ENCODE measurements at places on chromosomes 12 and 14.
A peak's percentile ranks its signal among the peaks of the same experiment; 100 is the strongest.

DNA sequence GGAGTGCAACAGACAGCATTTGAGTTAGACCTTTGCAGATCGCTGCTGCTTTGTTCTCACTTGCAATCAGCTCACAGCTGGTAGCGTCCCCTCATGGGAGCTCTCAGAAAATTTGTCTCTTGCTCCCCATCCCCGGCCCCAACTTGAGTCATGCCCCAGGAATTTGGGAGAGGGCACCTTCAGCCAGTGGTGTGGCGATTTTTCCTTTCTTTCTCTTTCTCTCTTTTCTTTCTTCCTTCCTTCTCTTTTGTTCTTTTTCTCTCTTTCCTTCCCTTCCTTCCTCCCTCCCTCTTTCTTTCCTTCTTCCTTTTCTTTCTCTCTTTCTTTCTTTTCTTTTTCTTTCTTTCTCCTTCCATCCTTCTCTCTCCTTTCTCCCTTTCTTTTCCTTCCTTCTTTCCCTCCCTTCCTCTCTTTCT lies 34.2 kb upstream of the MAP1LC3B2 start:
- DNase-seq, result no peak

- no peak for DNase-seq
Measured at GRCh38 chr12:92365836-92366235, 220.2 kb upstream of the BTG1 start.

DNA sequence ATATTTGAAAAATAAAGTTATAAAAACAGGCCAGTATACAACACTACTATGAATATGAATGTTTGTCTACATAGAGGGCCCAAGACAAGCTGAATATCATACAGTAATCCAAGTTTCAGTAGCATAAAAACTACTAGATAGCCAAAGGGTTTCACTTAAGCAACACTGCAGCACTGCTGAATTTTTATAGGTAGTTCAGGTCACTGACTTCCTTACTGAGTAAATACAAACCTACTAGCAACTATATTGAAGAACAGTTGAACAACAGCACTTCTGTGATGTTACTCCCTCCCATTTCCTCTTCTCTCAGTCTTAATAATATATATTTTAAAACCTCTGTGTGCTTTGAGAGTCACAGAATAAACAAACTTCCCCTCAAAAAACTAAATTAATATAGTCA lies 42.7 kb downstream of the GTF2A1 start:
- DNase-seq, result no peak

GRCh38 chr12:4044101-4044500 lies 170.9 kb upstream of the PARP11 start:
- DNase-seq, result no peak

DNA sequence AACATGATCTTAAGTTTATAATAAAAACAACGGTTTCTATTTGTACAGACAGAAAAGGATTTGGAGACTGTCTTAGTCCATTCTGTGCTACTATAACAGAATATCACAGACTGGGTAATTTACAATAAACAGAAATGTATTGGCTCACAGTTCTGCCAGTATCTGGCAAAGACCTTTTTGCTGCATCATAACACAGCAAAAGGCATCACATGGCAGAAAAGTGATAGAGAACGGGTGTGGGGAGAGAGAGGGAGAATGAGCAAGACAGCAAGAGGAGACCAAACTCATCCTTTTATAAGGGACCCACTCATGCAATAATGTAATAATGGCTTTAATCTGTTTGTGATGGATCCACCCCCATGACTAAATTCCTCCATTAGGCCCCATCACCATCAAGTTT lies 17.0 kb upstream of the NUDT4 start:
- DNase-seq, result no peak

DNA sequence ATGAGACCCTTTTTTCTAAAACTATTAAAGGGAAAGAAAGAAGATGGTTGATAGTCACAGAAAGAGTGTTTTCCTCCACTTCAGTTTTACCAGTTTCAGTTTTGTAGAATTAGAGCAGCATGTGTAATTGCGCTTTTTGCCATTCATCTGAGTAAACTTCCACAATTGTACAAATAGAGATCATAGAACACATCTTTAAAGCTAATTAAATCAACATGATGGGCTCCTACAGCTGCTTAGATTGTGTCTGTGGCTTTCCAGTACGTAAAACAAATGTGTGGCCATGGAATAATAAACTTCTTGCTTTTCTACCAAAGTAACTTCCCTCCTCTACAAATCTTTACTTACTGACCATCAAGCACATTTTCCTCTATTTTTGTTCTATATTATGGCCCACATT lies 84.2 kb upstream of the LRIG3 start:
- no peak for DNase-seq

- DNase-seq, result no peak
Measured at GRCh38 chr12:125902991-125903390, 837.8 kb downstream of the AACS start.

DNA sequence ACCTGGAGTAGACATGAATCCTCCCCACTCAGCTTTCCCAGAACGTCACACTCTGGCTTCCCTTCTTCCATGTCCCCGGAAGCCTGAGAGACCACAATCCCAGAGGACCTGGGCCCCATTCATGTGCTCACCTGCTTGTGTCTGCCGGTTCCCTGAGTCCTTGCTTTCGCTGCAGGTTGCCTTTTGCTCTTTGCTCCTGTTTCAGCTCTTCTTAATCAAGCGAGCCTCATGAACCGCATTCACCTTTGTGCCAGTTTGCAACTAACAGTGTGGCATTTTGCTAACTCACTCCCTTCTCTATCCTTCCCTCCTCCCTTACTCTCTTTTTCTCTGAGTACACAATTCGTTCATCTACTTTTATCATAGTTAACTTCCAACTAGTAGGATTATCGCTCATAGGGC lies 23.1 kb downstream of the ENTPD5 start:
- DNase-seq, result no peak

- DNase-seq, result no peak
Measured at GRCh38 chr14:89332031-89332430, 85.0 kb downstream of the FOXN3 start.

DNA sequence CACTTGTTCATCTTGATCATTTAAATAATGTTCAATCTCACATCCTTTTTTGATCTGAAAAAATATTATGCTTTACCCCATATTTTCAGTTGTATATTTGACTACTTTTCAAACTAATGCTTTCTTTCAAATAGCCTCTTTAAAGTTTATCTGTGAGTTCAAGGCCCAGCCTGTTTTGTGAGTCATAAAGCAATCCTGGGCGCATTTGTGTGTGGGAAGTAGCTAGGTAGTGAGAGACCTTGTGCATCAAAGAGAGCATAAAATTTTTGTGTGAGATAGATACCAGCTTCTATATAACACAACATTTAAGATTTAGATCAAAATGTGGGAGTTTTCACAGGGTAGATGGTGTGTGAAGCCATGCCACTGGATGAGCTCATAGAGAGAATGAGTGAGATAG lies 405.6 kb downstream of the NAV3 start:
- no peak for DNase-seq

DNA sequence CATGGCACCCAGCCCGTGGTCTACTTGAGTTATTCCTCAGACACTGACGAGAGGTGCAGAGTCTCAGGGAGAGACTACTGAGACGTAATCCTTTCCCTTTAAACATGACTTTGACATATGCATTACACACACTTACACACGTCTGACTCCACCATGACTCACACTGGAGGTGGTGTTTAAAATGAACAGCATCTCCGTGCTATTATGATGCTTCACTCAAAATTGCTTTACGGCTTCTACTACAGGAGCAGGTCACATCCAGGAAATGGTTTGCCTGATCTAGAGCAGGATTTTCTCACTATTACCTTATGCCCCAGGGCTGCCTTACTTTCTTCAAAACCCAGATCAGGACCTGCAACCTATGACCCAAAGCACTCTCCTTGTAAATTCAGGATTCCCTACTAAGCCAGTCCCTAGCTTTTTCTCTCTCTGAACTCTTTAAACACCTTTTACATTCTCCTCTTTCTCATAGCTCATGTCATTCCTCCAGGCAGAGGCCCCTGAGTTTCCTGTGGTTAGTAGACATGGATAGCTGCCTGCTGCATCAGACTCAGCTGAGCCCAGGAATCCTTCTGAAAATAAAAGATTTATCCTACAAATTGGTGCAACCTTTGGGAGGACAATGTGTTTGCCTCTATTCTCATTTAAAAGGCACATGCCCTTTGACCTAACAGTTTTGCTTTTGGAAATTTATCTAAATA lies 31.2 kb downstream of the TMCC3 start:
- DNase-seq, result peak; percentile 4

DNA sequence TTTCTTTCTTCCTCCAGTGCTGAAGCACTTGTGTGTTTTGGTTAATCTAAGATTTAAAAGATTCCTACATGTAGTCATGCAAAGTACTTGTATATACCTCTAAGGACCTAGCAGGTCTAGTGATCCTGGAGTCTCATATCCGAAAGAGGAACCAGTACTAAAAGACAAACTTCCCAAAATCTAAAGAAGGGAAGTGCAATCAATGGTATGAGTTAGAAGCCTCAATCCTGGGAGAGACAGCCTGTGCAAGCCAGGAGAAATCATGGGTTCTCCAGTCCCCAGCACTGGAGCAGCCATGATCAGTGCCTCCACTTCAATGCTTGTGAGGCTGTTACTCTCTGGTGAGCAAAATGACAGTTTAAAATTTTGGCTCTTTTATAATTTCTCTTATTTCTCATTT lies 277.4 kb downstream of the DAD1 start:
- DNase-seq, result no peak

GRCh38 chr12:39993268-39993667 lies 112.6 kb downstream of the SLC2A13 start:
- DNase-seq, result no peak

GRCh38 chr12:105705765-105706164 lies 375.3 kb downstream of the C12orf75 start:
- DNase-seq, result no peak

DNA sequence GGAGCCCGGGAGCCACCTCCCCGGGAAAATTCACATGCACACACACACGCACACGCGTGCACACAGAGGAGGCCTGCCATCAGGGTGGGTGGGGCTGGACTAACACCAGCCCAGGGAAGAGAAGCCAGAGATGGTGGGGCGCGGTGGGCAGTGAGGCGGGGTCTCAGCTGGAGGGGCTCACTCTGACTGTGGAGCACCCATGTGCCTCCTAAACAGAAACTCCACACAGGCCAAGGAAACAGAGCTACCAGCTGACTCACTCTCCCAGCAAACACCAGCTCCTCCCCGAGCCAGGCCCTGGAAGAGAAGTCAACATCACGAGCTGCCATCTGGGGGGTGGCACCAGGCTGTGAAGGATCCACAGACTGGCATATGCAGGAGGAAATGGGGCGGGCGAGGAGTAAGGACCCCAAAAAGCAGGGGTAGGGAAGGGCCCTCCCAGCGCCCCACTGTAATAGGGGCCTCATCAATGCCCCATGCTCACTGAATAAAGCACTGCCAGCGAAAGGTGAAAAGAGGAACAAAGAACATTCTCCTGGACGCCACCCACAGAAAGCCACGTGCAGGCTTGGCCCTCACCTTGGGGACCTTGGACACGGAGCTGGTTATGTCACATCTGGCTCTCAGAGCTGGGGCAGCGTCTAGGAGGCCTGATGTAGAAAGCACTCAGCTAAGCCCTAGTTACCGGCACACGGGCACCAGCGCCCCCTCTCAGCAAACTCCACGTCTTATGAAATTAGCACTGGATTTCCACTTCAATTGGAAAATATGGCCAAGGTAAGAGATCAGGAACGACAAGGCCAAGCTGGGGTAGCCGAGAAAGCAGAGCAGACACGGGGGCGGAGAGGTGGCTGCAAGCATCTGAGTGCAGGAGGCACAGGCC lies 8.4 kb upstream of the INF2 start:
- no peak for DNase-seq

- DNase-seq, result no peak
Measured at GRCh38 chr12:94874518-94875302, 128.8 kb downstream of the NDUFA12 start.

DNA sequence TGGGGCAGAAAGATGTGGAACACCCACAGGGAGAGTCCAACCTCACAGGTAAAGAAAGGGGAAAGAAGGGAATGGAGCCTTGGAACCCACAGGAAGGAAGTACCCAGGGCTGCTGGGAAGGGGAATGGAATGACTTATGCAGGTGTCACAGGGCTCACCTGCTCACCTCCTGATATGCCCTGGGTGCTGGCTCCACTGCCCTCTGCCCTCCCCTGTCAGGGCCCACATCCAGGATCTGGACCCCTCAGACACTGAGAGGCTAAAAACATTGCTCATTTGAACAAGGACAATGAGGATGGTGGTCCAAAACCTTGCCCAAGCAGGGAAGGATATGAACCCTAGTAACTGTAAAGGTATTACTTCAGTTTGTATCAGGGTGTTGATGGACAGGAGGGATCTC lies 19.3 kb downstream of the ZBTB39 start:
- no peak for DNase-seq

GRCh38 chr14:91016800-91017410 lies 43.5 kb downstream of the RPS6KA5 start:
- DNase-seq, result no peak

GRCh38 chr12:23455283-23455682 lies 494.2 kb downstream of the SOX5 start:
- no peak for DNase-seq

DNA sequence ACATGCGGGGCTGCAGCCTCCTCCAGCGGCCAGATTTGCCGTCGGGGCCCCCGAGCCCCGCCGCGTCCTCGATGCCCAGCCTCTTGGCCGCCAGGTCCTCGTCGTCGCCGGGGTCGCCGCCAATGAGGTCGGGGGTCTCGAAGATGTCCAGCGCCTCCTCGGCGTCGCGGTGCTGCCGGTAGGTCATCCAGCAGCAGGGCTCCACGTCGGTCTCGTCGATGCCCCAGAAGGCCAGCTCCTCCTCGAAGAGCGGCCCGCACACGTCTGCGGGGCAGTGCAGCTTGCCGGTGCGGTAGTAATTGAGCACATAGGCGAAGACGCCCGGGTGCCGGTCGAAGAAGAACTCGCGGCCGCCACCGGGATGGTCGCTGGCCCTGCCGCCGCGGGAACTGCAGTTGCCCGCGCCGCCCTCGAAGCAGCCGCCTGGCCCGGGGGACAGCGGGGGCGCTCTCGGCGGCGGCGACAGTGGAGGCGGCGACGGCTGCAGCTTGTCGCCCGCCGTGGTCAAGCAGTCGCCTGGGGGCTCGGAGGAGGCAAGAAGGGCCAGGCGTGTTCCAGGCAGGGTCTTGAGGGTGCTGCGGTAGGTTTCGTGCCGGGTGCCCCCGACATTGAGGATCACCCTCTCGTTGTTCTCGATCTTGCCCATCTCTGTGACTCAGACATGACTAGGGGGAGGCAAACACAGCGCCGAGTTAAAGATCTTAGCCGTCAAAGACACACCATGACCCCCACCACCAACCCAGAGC lies 2.1 kb downstream of the KCNC2 start:
- DNase-seq, result no peak

GRCh38 chr14:42563313-42563712 lies 956.6 kb downstream of the LRFN5 start:
- no peak for DNase-seq

DNA sequence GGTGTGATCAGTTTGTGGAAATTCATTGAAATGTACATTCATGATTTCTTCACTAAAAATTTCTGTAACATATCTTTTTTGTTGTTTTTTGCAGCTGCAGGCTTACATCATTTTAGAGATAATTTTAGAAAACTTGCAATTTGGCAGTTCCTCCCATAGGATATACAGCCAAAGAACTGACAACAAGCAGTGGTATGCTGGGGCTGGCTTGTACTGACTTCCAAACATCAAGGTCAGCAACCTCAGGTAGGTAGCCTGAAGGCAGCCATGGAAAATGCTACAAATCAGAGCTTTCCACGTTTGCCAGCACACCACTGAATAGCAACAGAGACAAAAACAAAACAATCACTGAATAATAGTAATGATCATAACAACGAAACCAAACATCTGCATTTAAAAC lies 21.2 kb downstream of the TRIM9 start:
- DNase-seq, result no peak

GRCh38 chr12:108313241-108313605 lies 25.9 kb downstream of the CMKLR1 start:
- DNase-seq, result no peak

GRCh38 chr12:100720016-100720654 lies 74.4 kb upstream of the ANO4 start:
- DNase-seq, result no peak
